ENCODE measurements at places on chromosomes 16 and 17.

DNA sequence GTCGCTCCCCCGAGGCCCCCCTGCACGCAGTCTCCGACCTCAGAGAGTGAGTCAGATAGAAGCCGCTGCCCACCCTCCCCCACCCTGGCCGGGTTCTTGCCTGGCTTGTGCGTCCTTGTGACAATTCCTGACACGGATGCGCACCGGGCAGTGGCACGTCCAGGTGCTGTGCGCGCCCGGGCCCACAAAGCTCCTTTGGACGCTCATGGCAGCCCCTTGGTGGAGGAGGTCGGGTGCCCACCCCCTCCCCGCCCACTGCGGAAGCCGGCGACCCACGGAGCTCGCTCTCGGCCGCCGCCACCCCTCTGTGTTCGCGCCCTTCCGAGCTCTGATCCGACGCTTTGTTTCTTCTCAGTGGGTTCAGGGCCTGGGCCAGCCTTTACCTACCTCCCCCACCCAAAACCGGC is 662 bp upstream of the TUBB3 start:
- DNase-seq: no peak

- DNase-seq: no peak
Observed at GRCh38 chr17:81528651-81529436, 667 bp downstream of the FSCN2 start.

DNA sequence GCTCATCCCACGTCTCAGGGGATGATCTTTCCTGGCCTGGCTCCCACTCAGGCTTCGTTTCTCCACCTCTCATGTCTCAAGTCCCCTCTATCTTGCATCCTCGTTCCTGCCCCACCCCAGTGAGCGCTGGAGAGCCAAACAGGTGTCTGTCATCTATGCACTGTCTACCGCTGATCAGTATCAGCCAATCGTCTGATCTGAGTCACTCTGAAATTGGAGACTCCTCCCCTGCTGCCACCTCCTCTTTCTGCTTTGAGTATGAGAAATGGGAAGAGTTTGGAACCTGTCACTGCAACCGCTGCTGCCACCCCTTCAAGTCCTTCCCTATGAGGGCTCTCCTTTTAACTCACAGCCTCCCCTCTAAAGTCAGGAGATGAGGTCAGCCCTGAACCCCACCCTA is 28.0 kb downstream of the FZD2 start:
- DNase-seq: no peak

GRCh38 chr16:3187798-3188674 is at the start of gene OR1F1:
Gene OR1F1 (plus strand): TSS chr16:3188204.
- no peak for DNase-seq

DNA sequence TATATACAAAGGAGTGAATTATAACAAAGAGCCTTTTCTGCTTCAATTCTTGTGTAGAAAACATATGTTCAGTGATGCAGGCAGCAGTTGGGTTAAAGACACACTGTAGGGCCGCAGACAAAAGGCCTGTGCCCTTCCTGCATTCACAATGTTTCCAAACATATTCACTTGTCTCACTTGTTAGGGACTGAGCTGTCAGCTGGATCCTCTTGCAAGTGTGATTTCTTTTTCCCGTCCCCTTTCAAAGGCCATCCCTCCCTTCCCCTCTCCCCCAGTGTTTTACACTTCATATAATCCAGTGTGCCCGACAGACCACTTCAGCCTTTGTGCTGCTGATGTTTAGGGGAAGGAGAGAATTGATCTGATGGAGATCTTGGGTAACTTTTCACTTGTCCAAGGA is 217.0 kb downstream of the FTO start:
- no peak for DNase-seq

DNA sequence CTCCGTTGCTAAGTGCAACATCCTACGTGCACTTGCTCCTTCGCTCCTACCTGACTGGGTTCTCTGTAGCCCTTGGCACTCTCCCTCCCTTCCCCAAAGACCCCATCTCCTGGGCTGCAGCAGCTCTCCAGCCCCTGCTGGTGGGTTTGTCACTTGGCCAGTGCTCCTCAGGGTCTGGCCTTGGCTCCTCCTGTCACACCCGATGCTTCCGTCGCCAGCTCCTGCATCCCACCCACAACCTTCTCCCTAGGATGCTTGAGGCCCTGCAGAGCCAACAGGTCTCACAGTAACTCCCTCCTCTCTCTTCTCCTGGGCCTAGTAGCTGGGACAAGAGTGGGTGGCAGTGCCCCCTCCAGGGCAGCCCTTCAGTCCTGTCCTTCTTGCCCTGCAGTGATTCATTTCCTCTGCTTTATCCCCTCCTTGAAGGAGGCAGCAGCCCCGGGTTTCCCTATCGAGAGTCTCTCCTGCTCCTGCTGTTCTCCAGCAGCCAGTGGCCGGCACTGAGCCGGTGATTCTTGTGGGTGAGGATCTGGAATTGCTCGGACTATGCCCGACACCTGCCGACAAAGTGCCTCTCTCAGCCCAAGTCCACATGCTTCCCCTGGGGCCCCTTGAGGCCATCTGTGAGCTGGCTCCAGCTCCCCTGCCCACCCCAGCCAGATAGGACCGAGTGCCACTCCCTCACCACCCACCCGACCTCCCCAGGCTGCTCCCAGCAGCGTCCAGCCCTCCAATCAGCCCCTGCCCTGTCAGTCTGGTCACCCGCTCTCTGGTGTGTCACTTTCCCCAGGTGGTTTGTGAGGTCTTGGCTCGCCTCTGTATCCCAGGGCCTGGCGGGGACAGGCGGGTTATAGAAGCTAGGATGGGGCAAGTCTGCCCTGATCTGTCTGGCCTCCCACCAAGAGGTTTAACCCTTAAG is 3.8 kb downstream of the LITAFD start:
- no peak for DNase-seq

DNA sequence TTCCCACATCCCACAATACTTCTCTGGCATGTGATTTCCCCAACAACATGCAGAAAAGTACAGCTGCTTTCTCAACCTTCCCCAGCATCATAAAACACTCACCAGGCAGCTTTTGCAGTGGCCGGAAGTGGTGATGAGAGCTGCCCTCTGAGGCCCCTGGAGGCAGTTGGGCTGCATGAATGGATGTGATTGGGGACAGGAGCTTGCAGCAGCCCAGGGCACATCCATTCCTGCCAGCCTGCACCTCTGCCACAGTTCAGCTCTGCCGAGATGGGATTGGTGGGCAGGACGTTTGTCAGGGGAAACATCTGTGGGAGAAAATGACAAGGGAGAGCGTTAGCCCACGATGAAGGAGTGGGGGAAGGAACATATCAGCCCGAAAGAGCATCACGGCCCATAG is 19.8 kb downstream of the NUBP1 start:
- DNase-seq: no peak

DNA sequence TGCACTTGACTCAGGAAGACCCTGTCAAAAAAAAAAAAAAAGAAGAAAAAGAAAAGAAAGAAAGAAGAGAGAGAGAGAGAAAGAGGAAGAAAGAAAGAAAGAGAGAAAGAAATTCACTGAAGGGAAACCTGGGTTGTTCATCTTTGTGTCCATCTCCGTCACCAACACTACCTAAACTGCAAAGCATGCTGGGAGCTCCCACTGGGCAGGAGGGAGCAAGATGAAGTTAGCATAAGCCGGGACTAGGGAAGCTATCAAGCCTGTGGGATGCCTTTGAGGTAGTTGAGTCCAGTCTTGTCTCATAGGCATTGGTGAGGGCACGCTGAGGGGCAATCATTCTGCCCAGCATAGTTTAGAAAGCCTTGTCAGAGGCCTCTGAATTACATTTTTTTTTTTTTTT is 7.6 kb upstream of the CBFB start:
- no peak for DNase-seq
